T-helper 17 cell (primary cell): ENCODE measurements at places on chromosomes 5 and 9.
A peak's percentile ranks its signal among the peaks of the same experiment; 100 is the strongest.

DNA sequence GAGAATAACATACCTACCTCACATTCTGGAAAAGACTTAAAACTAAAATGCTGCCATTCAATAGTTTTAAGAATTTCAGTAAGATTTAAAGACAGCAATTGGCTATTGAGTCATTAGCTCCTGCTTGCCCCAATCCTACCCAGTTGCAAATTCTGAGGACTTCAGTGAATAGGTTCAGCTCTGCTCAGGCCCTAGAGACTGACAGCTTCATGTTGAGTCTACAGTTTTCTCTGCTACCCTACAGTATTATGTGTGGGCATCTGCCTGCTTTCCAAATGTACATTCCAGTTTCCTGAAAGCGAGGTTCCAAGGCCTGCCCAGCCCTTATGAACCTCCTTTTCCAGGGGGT is 61.5 kb downstream of the ARSB start:
- DNase-seq, result no peak

- no peak for DNase-seq
Observed at GRCh38 chr5:158933494-158934318, 166.0 kb downstream of the EBF1 start.

- no peak for DNase-seq
Observed at GRCh38 chr5:54607006-54607405, 89.4 kb downstream of the SNX18 start.

- DNase-seq, result no peak
Observed at GRCh38 chr5:19923742-19924141, 64.3 kb downstream of the CDH18 start.

- DNase-seq, result no peak
Observed at GRCh38 chr9:120868339-120868675, 8.7 kb downstream of the PHF19 start.

- no peak for DNase-seq
Observed at GRCh38 chr9:21943464-21943863, 50.7 kb downstream of the CDKN2A start.

- DNase-seq, result no peak
Observed at GRCh38 chr9:136694163-136694871, 7.1 kb upstream of the AGPAT2 start.

- DNase-seq, result no peak
Observed at GRCh38 chr5:8033261-8033660, 164.3 kb downstream of the MTRR start.

GRCh38 chr5:90915393-90915792 is 356.8 kb downstream of the ADGRV1 start:
- no peak for DNase-seq

GRCh38 chr9:4939118-4939561 is 45.9 kb upstream of the JAK2 start:
- DNase-seq, result no peak

DNA sequence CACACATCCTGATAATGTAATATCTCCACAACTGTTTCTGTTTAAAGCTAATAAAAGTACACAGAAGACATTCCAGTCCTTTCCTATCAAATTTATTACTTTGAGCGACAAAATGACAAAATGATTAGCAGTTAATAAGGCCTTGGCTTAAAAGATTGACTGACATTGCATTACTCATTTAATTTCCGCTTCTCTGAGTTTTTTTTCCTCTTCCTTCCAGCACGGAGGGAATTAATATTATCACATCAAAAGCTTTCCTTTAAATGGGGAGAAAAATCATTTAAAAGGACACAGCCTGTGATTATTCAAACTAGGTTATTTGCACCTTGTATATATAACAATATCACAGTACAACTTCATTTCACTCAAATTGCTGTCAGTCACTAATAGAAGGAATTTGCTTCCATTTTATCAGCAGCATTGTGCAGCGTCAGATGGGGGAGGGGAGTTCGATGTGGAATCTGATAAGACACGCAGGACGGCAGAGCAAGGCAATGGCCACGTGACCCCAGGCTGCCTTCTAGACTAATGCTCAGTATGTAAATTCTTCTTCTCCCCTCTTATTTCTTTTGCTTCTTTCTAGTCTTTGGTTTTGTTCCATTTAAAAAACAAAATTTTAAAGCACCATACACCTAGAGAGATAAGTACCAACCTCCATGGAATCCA is 400.5 kb downstream of the IRX1 start:
- no peak for DNase-seq

DNA sequence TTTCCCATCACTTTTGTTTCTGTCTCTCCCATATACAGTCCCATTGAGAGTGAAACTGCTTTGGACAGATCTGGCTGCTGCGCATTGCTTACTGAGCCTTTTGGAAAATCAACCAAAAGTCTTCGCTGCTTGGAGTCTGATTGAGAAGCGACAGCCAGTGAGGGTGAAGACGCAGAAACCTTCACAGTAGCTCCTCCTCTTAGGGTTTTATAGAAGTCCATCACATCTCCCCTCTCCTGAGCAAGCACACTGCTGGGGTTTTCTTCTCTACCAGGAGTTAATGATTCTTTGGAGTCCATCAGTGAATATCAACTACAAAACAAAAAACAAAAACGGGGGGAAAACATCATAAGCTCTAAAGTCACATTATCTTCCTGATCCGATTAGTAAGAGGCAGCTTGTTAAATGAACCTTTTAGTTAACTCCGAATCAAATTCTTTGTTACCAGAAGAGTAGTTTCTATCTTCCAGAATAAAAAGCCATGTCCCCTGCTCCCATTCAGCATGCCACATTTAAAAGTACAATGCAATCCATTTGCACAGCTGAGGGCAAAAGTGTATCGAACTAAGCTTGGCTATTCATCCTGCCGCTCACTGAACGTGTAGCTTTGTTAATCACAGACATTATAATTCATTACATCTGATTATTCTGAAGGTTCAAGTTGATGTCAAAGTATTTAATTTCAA is 2.8 kb downstream of the NR3C1 start:
- DNase-seq, result no peak

GRCh38 chr5:6704361-6704851 is 8.8 kb upstream of the TENT4A start:
- no peak for DNase-seq

- DNase-seq, result no peak
Observed at GRCh38 chr5:174720612-174721529, 3.5 kb upstream of the MSX2 start.

- DNase-seq, result no peak
Observed at GRCh38 chr9:123250504-123250903, 17.9 kb downstream of the STRBP start.

GRCh38 chr5:133483406-133484090 is 128.8 kb downstream of the FSTL4 start:
- DNase-seq, result no peak

- no peak for DNase-seq
Observed at GRCh38 chr9:100269656-100270055, 83.1 kb downstream of the TEX10 start.

GRCh38 chr9:70255486-70255885 is 3.3 kb upstream of the SMC5 start:
- DNase-seq, result no peak

- no peak for DNase-seq
Observed at GRCh38 chr9:137138058-137138721, 764 bp upstream of the GRIN1 start.

DNA sequence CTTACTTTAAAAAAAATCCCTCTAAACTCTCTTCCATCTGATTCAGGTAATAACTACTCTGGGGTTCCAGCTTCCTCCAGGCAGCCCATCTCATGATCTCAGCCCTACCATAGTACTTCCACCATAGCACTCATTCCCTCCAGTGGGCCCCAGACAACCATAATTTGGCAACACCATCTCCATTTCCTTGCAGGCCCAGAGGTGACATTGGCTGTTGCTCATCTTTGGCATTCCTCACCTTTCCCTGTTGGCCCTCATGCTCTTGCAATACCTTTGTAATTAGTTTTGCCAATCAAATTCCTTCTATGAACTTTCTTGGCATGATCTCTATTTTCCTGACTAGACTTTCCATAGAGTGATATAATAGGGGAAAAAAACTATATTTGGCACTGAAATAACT is 60.1 kb downstream of the TAF11L14 start:
- no peak for DNase-seq

GRCh38 chr5:116032094-116032517 is at the start of gene ARL14EPL:
Gene ARL14EPL, plus strand, starts transcription at chr5:116032472. Its CDS starts 18,994 bp downstream, at chr5:116051466.
- no peak for DNase-seq

DNA sequence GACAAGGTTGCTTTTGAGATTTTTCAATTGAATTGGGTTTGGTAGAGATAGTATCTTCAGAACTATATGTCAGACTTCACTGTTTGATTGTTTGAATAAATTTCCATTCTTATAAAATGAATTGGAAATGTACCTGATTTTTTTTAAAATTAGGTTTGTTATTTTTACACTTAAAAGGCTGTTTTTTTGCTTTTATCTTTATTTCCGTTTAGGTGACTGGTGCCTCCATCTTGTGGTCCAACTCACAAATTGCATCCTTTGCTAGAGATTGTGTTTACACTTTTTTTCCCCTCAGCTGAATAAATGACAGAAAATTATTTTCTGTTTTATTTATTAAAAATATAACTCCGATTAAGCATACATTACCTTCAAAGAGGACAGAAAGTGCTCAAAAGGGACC is 15.6 kb downstream of the NDUFAF2 start:
- no peak for DNase-seq

- peak; percentile 67 for DNase-seq
Observed at GRCh38 chr5:160467555-160468362, 46.1 kb downstream of the PTTG1 start.

DNA sequence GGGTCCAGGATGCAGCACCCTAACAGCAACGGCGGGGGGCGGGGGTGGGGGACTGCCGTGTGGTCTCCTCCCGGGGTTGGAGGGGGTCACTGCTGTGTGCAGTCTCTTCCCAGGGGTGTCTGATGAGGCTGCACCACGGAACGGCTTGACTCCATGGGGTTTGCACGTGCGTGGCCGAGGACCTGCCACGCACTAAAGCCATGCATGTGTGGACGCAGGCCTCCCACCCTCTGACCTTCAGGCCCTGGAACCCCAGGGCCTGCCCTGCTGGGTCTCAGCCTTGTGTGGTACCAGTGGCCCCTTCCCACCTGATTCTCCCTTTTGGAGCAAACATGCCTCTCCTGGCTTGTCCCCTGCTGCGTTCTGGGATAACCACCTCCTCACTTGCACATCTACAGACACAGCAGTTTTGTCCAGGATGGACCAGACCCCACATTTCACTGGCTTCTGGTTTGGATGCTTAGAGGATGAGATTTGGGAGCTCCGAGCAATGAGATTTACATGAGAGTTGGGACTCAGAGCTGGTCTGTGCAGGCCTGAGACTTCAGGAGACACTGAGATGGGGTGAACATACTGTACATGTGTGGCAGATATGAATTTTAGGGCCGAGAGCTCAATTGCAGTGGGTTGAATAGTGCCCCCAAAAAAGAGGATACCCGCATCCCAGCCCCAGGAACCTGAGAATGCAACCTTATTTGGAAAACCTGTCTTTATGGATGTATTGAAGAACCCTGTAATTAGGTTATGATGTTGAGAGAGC is 45.8 kb downstream of the SLC12A7 start:
- no peak for DNase-seq

- DNase-seq, result no peak
Observed at GRCh38 chr9:78132701-78133058, 101.1 kb upstream of the GNAQ start.

DNA sequence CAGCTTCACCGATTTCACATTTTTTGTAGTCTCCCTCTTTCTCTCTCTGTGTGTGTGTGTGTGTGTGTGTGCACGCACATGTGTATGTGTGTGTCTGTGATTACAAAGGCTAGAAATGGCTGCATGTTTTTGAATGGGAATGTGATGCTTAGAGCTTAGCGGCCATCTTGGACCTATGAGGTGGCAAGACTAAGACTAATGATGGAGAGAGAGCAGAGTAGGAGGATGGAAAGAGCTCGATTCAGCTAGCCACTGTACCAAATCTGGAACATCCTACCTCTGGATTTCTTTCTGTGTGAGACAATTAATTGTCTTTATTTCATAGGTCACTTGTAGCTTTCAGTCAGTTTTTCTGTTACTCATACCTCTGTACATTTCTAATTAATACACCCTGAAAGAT is 205.1 kb downstream of the PCSK1 start:
- no peak for DNase-seq

DNA sequence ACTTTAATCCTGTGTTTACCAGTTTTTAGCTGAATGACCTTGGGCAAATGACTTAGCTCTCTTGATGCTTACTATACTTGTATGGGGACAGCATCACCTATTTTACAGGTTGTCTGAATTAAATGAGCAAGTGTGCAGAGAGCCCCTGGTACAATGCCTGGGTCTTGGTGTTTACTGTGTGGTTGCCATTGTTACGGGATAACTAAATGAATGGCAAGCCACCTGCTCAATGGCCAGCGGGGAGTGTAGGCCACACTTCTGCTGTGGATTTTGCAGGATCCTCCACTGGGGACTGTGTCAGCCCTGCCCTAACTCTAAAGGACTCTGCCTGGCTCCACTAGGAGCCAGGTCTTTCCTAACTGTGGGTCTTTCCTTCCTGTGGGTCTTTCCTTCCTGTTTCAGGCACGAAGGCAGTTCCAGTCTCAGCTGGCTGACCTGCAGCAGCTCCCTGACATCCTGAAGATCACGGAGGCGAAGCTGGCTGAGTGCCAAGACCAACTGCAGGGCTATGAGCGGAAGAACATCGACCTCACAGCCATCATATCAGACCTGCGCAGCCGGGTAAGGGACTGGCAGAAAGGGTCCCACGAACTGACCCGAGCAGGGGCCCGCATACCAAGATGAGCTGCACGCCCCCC is 10.3 kb upstream of the GLE1 start:
- DNase-seq, result no peak

DNA sequence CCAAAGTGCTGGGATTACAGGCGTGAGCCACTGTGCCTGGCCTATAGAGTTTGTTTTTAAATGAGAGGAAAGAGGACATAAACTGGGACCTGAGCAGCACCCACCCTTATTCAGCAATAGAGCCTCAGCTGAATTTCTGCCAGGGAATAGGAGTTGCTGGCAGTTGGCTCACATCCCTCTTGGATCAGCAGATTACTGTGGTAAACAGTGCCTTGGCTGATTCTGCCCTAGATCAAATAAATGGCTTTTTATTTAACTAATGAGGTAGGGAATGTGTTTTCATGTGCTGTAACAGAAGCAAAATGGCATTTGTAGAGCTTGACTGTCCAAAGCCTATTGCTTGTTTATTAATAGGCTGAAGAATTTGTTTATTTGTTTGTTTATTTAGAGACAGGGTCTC is 2.1 kb downstream of the ARHGEF37 start:
- no peak for DNase-seq

DNA sequence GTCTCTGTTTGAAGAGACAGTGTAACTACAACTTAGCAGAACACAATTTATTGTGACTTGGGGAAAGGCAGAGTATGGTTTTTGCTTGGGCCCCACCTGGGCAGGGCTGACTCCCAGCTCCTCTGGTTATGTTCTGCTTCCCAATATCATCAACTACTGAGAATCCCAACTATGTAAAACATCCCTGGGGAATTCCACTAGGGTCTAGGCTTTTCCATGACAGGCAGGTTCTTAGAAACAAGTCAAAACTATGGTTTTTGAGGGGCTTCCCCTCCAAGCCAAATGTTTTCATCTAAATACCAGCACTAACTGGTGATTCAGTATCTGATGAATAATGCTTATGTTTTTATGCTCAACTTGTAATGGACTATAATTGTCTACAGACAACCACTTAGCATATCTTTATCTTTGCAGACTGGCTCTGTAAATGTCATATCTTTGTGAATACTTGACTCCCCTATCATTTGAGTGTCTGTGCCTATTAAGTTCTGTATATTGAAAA is 409.5 kb downstream of the PDE4D start:
- no peak for DNase-seq
